ENCODE measurements at places on chromosomes 1 and 21.

- no peak for DNase-seq
These were observed 24.4 kb downstream of the C1orf141 start for GRCh38 chr1:67110352-67110751.

- DNase-seq = no peak
These were observed 5.7 kb downstream of the QSOX1 start for GRCh38 chr1:180160357-180160756.

DNA sequence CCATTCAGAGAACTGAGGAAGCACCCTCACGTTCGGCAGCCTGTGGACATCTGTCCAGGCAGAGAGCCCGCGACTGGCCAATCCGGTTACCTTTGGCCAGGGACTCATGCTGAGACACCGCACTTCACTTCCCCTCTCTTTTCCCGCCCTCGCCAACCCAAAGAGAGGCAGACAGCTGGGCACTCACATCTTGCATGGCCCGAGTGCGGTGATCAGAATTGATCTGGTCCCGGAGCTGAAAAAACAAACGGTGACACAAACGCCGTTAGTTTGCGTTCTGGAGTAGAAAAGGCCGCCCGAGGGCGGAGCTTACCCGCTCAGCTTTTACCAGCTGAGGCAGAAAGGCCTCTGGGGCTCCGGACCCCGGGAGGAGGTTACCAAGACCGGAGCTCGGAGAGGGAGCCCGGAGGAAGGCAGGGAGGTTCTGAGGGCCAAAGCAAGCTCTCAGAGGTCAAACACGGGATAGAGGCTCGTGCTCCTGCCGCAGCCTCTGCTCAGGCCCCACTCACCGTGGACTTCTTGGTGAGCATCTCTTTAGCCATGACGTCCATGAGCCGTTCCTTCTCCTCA is 376 bp downstream of the SF3A3 start:
- DNase-seq = no peak

DNA sequence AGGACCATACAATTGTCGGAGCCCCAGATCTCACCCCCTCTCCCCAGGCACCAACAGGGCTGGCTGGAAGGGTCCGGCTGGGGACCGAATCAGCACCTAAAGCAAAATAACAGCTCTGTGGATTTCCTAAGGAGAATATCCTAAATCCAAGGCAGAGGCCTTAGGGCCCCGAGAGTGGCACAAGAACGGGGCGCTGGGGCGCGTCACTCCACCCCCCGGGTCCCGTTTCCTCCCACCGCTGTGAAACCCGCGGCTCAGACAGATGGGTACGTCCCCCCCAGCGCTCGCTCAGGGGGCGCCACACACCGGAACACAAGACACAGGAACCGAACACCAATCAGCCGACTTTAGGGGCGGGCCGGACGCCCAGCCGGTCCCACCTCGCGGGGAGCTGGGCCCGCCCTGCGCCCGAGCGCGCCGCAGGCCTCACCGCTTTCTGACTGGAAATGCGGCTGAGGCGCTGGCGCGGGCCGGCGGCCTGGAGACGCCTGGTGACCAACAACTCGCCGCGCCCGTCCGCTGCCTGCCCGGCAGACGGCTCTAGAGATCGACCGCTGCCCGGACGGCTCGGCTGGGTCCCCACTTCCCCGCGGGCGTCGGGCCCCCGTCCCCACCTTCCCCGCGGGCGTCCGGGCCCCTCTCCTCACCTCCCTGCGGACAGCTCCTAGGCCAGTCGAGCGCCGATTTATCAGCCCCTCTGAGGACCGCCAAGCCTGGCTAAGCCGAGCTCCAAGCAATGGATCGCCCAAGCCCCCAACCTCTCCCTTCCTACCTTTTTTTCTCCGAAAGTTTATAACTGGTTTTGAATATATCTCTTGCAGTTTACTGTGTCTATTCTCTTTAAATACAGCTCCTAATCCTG is at the start of gene HFM1:
Gene HFM1, minus strand, starts transcription at position 687 of the 862 bp plus-strand sequence. CDS start 3,755 bp downstream, outside the sequence.
- no peak for DNase-seq

GRCh38 chr21:35868869-35869223 is 191.5 kb downstream of the SETD4 start:
- no peak for DNase-seq

GRCh38 chr1:115807723-115808122 is 33.2 kb downstream of the NHLH2 start:
- DNase-seq = no peak

DNA sequence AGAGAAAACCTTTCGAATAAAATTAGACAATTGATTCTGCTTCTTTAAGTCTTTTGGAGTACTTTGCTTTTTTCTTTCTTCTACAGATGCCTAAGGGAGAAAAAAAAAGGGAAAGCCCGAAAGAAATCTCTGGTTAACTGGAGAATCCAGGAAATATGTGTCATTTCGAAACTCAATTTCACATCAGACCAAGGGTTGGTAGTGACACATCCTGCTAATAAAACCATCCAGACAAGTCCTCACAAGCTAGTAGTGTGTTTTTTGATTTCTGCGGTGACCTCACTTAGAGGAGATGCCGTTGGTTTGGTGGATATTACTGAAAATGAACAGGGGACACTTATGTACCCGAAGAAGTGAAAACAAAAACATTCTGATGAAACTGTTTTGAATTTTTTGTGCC is 726.5 kb upstream of the ADAMTS5 start:
- DNase-seq = no peak

DNA sequence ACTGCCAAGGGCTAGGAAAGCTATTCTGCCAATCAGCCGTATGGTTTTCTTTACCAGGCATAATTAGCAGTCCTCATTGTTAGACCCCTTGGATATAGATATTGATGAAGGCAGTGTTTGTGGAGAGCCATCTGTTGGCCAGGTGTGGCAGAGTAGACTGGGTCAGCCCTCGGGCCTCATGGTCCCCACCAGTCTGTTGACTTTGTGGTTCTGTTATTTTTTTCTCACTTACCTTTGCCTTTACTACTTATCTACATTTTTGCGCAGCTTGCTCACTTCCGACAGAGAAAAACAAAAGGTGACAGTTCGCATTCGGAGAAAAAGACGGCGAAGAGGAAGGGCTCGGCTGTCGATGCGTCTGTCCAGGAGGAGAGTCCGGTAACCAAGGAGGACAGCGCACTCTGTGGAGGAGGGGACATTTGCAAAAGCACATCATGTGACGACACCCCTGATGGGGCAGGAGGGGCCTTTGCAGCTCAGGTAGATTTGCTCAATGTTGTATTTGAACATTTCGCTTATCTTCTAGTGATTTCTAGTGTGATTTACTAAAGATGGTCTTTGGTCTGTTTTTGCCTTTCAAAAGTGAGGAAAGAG is 2.3 kb downstream of the PCNT start:
- DNase-seq = no peak
